Cortex of kidney (tissue), 1 donor: ENCODE measurements at places on chromosomes 16 and 17.

DNA sequence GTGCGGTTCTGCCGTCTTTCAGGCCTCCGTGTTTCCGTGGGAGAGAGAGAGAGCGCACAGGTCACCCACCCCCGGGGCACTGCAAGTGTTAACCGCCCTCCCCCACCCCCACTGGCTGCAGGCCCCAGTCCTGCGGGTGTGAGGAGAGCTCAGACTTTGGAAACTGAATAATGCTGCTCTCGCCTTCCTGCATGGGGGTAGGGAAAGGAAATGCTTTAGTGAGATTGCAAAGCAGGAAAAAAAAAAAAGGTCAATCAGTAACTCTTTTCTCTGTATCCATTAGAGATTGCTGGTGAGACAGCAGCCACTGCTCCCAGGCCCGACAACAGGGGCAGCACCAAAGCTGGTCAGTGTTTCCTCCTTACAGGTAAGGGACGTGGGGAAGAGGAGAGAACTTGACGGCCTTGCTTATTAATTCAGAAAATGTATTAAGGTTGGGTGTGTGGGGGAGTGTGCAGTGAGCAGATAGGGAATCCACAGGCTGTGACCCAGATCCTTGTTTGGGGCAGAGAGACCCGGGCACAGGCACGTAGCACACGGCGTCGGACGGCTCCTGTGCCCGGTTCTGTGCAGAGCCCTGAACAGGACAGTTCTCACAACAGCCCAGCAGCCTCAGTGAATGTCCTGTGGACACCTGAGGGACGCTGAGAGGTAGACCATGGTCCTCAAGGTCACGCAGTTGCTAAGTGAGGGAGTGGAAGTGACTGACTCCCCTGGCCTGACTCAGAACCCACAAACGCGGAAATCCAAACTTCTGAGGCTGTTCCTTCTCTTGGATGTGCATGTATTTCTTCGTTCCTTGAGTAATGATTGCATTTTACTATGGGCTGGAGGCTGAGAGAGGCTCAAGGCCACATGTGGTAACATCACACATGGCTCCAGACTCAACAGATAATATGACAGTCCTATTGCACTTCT is 156.5 kb downstream of the FOXL1 start:
- no peak for DNase-seq

GRCh38 chr16:21524068-21524751 is 75.2 kb upstream of the METTL9 start:
- no peak for DNase-seq

- DNase-seq: no peak
Observed at GRCh38 chr16:66650707-66651473, 45.7 kb downstream of the CMTM4 start.

DNA sequence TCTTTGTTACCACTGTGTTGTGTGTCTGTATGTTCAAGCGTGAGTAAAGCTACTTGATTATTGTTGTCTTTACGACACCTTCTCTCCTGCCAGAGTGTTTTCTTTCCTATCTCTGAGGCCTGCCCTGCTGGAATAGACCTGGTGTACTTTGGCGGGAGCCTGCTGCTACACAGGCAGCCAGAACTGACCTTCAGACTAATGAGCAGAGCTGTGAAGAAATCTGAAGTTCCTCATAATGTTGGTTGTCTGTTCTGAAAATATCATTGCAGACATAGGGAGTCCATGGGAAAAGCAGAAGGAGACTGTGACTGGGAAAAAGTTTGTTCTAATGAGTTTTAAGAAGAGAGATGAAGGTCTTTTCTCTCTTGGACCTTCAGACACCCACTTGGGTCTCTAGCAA is 9.8 kb downstream of the RHOT1 start:
- no peak for DNase-seq

- no peak for DNase-seq
Observed at GRCh38 chr16:26717826-26718225, 348.9 kb upstream of the C16orf82 start.

DNA sequence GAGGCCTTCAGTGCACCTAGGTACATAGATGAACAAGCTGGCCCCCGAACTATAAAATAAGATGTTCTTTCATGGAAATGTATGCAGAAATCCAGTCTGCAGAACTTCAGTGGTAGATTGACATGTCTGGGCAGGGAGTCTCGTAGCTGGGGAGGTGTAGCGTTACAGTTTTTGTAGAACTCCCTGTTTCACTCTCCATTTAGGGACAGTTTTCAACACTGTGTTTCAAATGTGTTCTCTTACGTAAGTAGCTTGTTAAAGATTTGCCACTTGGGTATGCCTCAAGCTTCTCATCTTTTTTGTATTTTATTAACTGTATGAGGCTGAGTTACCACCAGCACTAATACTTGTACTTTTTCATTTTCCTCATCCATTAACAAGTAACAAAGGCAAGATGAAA is 46.6 kb downstream of the PLD6 start:
- DNase-seq: no peak

GRCh38 chr16:29920288-29921033 is 5.6 kb downstream of the KCTD13 start:
- no peak for DNase-seq
